AML-193 (cell line): ENCODE measurements at places on chromosomes 2 and 18.

DNA sequence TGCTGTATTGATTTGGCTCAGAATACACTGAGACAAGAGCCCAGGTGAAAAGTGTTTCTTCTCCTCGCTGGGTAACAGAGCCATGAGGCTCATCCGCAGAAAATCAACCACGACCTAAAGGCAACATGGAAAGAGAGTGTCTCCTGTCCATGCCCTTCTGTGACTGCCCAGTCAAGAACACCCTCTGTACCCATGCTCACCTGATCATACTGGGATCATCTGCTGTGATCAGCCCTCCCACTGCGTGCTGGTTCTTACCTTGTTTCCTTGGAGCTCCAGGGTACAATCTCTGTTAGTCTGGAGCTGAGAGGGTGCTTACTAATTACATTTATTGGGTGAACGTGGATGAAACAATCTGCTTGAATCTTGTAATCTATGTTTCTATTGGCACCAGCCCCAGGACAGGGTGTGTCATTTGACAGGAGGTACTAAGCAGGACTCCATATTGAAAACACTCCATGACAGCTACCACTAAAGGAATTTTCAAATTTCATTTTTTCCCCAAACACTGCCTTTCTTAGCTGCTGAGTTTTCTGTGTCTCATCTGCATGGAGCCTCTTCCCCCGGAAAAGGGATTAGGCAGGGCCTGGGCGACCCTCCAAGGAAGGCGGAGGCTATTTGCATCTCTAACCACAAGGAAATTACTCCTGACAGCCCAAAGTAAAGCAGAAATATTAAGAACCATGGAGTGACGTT lies 39.7 kb upstream of the GRP start:
- no peak for DNase-seq

DNA sequence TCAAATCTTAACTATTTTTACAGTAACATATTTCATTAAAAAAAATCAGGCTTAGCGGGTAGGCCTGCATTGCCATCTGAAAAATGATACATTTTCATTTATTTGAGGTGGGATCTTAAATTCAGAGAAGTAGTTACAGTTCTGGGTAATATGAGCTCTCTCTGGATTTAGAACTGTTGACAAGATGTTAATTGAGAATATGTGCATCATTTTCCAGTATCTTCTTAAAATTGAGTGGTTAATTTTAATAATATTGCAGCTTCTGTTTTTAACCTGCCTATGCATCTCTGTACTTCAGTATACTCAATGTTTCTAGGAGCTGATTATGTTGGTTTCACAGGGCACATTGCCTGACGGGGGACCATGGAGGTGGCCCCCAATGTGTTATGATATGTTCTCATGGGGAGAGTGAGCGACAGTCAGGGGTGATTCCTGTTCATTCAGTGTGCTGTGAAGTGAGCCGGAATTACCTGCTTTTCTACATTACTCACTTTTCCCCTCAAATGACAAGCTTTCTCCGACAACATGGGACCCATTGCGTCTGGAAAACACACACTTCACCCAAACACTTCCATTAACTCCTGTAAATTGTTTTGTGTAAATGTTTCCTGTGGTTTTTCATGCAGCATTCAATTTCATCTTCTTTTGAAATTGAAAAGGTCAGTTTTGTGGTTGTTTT lies 406.2 kb downstream of the MTX2 start:
- no peak for DNase-seq

DNA sequence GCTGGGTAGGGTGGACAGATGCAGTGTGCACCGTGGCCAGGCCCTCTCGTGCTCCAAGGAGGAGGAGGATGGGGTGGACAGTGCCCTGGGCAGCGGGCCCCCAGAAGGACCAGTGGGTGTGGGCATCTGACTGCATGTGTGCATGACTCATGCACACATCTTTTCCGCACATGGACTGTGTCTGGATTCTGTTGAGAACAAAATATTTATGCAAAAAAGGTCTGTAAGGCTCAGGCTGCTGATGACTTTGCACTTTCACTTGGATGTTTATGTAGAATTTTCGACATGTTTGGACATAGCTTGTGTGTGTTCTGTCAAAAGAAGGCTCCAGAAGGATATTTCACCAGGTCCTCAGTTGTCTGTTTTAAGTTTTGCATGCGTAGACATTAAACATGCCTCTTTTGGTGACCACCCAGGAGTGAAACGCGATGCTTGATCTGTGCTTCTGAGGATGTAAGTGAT lies 45.6 kb downstream of the MTCL1 start:
- no peak for DNase-seq

- no peak for DNase-seq
Observed at GRCh38 chr2:224283466-224283965, 118.4 kb downstream of the FAM124B start.

- no peak for DNase-seq
Observed at GRCh38 chr18:66344227-66344626, 259.7 kb downstream of the CDH19 start.

DNA sequence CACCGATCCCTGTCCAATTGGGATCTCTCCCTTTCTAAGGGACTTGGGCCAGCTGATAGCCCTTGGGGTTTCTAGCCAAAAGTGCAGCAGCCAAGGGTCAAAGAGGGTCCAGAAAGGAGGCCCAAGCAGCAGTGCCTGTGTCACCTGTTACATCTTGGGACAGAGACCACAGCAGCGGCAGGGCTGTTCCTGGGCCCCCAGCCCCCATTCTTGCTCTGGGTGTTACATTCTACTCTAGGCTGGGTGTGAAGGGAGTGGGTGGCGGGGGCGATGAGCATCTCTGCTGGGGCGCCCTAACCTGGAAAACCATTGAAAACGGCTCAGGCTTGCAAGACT lies 1.2 kb downstream of the PAX3 start:
- DNase-seq: no peak
